ENCODE measurements at places on chromosomes 5 and 9.

DNA sequence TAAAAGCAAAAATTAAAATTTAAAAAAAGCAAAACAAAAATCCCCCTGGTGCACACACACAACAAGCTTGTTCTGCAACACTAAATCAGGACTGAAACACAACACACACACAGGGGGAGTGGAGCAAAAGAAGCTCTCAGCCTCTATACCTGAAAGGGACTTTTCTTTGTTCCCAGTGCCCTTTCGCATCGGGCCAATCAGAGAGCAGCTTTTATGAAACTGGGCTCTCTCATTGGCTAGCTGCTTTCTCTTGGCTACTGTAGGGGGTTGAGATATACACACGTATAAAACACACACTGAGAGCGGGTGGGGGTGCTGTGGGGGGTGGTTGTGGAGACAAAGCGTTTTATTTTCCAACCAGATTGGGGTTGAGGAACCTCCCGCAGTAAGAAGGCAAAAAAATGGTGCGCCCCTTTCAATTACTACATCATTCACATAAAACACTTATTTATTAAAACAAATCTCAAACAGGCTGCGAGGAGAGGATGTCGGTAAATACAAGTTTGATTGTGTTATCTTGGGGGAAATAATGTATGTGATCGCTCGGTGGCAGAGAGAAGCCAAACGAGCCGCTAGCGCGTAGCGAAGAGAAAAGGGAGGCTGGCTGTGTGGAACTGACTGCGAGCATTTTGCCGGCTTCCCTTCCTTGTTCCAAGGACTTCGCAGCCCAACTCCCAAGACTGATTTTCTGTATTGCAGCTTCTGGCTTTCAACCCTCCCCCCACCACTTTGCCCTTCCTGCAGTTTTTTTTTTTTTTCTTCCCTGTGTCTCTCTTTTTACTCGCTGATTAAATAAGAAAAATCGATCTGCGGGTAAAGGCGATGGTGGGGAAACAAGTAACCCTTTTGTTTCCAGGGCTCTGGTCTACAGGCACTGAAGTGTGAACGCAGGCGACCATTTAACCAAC lies 2.5 kb upstream of the ZNF608 start:
- DNase-seq = peak; percentile 82

- no peak for DNase-seq
These were observed 115.7 kb downstream of the PAPPA start for GRCh38 chr9:116269250-116269649.

- DNase-seq = no peak
These were observed 181.7 kb downstream of the DOCK8 start for GRCh38 chr9:396396-396795.

GRCh38 chr5:85441156-85441555 lies 1056.5 kb upstream of the EDIL3 start:
- no peak for DNase-seq

GRCh38 chr5:2256691-2257280 lies 374.1 kb upstream of the IRX4 start:
- DNase-seq = no peak

- DNase-seq = no peak
These were observed 7.4 kb downstream of the BSPRY start for GRCh38 chr9:113356686-113357292.

- DNase-seq = no peak
These were observed 43.1 kb upstream of the SELENOP start for GRCh38 chr5:42854795-42855194.

DNA sequence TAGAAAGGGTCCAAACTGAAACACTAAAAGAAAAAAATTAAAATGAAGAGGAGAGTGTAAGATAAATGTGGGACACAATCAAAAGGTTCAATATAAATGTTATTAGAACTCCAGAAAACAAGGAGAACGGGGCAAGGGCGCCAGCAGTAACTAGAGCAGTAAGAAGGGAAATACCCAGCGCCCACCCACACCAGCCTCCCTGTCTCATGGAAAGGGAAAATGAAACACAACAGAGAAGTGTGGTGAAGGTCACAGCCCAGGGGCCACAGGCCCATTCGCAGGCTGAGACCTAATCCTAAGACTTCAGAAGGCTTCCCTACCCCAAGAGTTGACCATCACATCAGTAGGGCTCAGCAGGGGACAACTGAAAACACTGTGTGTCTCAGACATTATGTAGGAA lies 45.8 kb upstream of the CLK4 start:
- DNase-seq = no peak

DNA sequence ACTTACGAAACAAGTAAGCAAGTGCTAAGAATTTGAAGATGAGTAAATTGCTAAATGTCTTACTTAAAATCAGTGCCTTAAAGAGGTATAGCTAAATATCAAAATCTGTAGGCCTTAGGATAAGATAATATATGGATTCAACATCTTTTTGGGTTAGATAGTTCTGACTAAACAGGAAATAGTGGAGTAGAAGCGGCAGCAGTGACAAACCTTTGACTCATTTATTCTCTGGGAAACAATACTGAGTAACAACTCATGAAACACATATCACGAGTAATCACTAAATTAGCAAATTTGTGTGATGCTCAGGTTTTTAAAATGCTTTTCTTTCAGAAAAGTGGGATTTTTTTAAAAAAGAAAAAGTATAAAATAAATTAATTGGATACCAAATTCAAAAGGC lies 762.1 kb upstream of the TYRP1 start:
- DNase-seq = no peak

DNA sequence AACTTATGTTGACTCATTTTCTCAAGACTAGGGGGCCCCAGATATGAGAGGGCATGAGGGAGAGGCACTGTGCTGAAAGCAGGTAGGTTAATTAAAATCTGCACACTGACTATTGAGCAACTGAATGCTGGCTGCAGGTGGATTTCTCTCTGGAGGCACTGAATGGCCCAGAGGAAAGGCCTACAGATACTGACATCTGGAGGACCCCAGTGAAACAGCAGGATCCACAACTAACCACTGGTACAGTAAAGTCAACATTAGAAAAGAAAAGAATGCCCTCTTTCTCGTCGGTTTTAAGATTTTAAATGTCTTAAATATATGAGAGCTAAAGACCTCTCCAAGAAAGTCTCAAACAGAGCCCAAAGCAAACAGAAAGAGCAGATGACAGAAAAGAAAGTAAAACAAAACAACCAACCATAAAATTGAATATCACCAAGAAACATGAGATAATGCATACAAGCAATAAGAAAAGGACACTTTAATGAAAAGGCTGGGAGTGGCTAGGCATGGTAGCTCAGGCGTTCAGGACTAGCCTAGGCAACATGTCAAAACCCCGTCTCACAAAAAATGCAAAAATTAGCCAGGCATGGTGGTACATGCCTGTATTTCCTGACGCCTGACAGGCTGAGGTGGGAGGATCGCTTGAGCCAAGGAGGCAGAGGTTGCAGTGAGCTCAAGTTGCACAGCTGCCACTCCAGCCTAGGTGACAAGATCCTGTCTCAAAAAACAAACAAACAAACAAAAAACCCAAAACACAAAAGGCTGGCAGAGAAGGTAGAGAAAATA lies 43.3 kb downstream of the PUM3 start:
- DNase-seq = peak; percentile 20

DNA sequence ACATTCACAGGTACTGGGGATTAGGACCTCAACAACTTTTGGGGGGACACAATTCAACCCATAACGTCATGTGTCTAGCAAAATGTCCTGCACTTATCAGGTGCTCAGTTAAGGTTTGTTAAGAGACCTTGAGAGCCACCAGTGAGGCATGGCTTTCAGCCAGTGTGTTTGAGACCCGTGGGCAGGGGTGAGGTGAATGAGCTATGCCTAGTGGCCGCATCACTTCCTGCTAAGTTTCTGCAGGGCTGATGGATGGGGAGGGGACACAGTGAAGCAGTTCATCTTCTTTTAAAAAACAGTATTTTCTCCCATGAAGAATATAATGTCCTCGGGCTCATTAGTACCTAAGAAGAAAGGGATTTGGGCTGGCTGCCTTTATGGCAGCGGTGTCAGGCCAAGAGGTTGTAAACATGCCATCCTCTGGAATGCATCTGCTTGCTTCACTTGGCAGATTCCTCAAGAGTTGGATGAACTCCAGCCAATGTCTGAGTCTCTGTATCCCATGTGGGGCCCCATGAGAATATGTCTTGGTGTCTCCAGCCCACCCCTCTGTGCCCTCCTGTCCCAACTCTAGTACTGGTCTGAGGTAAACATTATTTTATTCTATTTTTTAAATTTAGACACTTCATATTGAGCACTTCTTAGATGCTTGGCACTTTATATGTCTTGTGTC lies 282.2 kb downstream of the CWC27 start:
- DNase-seq = no peak

- DNase-seq = no peak
These were observed 35.8 kb downstream of the ZCCHC7 start for GRCh38 chr9:37156205-37156604.

DNA sequence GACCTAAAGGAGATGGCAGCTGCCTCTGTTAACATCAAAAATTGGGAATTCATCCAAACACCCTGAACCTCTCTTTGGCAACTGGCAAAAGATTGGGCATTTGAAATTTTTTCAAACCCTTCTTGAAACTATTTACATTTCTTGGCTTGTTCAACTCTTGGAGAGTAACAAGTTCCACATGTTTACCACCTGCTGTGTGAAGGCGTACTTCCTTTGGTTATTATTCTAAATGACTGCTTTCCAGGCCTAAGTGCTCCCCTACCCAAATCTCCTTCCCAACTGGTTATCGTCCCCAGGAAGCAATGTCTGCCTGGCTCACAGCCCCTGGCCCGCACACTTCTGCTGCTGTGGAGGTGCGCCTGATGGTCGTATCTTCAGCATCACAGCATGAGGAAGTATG lies 422.7 kb downstream of the DMAC1 start:
- no peak for DNase-seq

- DNase-seq = no peak
These were observed 485.9 kb upstream of the KLF4 start for GRCh38 chr9:107975426-107976010.

- no peak for DNase-seq
These were observed 228.8 kb downstream of the PLK2 start for GRCh38 chr5:58231041-58231440.

DNA sequence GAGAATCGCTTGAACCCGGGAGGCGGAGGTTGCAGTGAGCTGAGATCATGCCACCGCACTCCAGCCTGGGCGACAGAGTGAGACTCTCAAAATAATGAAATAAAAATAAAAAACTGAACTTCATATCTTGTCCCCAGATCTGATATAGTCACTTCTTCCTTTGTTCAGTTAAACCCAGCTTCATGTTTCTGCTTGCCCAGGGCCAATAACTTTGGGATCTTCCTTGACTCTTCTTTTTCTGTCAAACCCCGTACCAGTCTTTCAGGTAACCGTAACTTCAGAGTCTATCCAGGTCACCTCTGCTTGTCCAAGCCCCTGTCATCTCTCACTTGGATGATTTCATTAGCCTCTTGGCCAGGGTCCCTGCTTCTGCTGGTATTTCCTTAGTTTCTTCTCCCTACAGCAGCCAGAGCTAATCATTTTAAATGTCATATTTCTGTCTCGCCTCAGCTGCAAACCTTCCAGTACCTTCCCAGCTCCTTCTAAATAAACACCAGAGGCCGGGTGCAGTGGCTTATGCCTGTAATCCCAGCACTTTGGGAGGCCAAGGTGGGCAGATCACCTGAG lies 19.7 kb upstream of the ABL1 start:
- DNase-seq = no peak

GRCh38 chr5:72372923-72373322 lies 52.8 kb downstream of the PTCD2 start:
- DNase-seq = no peak

- no peak for DNase-seq
These were observed 65.0 kb upstream of the RAPGEF1 start for GRCh38 chr9:131804826-131805225.

- DNase-seq = peak; percentile 45
These were observed 8.4 kb upstream of the IL6ST start for GRCh38 chr5:56003179-56003578.

DNA sequence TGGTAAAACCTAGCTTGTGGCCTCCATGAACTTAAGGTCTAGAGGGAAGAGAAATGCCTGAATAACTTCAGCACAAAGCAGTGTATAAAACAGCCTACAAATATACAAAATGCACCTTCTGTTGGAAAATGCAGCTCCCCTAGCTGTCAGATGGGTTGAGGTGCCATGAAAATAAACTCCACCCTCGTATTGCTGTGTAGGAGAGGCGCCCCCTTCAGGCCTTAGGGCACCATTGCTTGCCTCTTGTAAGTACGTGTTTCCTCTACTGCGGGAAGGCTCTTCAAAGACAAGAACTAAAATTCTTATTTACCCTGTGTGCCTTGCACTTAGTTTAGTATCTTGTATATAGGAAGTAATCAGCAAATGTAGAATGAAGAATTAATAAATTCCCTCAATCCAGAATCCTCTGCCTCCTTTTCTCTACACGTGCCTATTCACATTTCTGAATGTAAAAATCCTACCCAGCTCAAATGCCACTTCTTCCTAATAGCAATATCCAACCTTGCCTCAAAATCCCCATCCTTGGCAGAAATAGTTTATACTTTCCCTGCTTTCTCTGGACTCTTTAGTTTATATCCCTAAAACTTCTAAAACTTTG lies 393.7 kb upstream of the PDE4D start:
- DNase-seq = peak; percentile 44

- DNase-seq = peak; percentile 85
These were observed 582 bp upstream of the APBA1 start for GRCh38 chr9:69672596-69673310.

DNA sequence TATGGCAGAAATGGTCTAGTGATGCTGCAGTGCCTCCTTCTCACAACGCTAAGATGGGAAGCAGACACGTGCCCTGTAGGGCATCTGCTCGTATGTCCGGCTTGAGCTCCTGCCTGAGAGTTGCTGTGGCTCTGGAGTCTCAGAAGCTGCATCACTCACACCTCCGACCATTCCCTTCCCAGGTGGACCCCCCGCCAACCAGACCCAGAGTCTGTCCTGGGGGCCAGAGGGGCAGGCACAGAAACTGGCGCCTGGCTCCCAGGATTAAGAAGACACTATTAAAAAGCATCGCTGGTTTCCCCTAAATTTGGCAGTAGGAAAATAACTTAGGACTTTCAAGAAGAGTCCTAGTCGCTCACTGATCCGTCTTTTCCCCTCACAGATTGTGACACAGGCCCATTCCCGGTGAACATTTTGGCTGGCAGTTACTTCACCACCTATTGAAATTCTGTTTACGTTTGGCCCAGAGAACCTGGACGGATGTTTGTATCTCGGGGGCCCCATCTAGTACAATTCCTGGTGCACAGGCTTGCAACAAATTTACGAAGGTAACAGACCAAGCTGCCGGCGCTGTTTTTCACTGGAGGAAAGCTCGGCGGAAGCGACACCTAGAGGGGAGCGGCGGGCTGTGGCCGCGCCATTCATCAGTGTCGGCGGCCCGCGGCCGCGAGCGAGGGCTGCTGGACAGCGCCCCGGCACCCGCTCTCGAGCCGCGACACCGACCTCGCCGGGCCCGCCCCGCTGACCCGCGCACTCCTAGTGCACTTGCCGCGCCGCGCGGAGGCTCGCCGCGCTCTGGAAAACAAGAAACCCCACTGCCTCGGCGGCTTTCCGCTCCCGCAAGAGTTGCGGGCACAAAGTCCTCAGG lies 1.6 kb downstream of the FSTL4 start:
- peak; percentile 69 for DNase-seq
